Bronchus fibroblast of lung (primary cell): ENCODE measurements at places on chromosomes 7 and 10. TPM values are rescaled to one million over a fixed set of nuclear protein-coding genes. Genes with fewer than 3 reads are reported as not detected.

Gene LHFPL3
- total RNA-seq, result not detected in 2 replicates

Gene HNRNPF
- total RNA-seq, result 245 and 266 TPM in 2 replicates

Gene BEND7
- 0.34 and 0.74 TPM in 2 replicates for total RNA-seq

Gene NEUROD6
- not detected in 2 replicates for total RNA-seq

Gene CDH23
- under 0.01 TPM in 2 replicates for total RNA-seq

Gene DTX2
- total RNA-seq, result 10.9 and 12.4 TPM in 2 replicates

Gene FXYD4
- not detected in 2 replicates for total RNA-seq

Gene MRC1
- not detected in 2 replicates for total RNA-seq

Gene NRCAM
- 3.0 and 4.2 TPM in 2 replicates for total RNA-seq

Gene TMEM229A
- total RNA-seq, result under 0.01 TPM in 1 of 2 replicates, not detected in the other

Gene TFR2
- 0.17 and 0.30 TPM in 2 replicates for total RNA-seq

Gene AKR1C4
- not detected in 2 replicates for total RNA-seq

Gene SH2B2
- 2.5 TPM in 2 replicates for total RNA-seq

Gene HOXA1
- 0.45 and 1.0 TPM in 2 replicates for total RNA-seq

Gene GNGT1
- not detected in 2 replicates for total RNA-seq

Gene INHBA
- 4.9 TPM in 2 replicates for total RNA-seq

Gene SEC24C
- 62.7 and 70.6 TPM in 2 replicates for total RNA-seq

Gene LIPK
- not detected in 2 replicates for total RNA-seq

Gene CABCOCO1
- total RNA-seq, result 0.34 and 1.3 TPM in 2 replicates

Gene SFMBT2
- 1.6 and 1.7 TPM in 2 replicates for total RNA-seq

Gene CALHM2
- 14.3 and 19.0 TPM in 2 replicates for total RNA-seq

Gene MYO3A
- not detected in 2 replicates for total RNA-seq

Gene SEMA3C
- total RNA-seq, result 78.6 and 99.4 TPM in 2 replicates

Gene NYAP1
- 1.8 and 3.9 TPM in 2 replicates for total RNA-seq

Gene OR6V1
- not detected in 2 replicates for total RNA-seq

Gene ZNF485
- 2.7 and 3.7 TPM in 2 replicates for total RNA-seq

Gene CALML5
- not detected in 2 replicates for total RNA-seq

Gene C10orf62
- not detected in 2 replicates for total RNA-seq

Gene ANKRD61
- total RNA-seq, result 0.15 TPM in 1 of 2 replicates, not detected in the other

Gene CADPS2
- 4.3 and 5.7 TPM in 2 replicates for total RNA-seq

Gene GRIFIN
- total RNA-seq, result not detected in 2 replicates

Gene TAS2R4
- total RNA-seq, result under 0.01 TPM in 1 of 2 replicates, not detected in the other

Gene OR6B1
- not detected in 2 replicates for total RNA-seq

Gene MMS19
- 97.0 and 103 TPM in 2 replicates for total RNA-seq

Gene ABCB4
- total RNA-seq, result 0.15 and 0.17 TPM in 2 replicates

Gene ENTPD7
- total RNA-seq, result 7.1 and 7.4 TPM in 2 replicates

Gene TUBAL3
- not detected in 2 replicates for total RNA-seq

Gene RBP4
- total RNA-seq, result 2.8 and 5.5 TPM in 2 replicates

Gene RAMP3
- not detected in 2 replicates for total RNA-seq

Gene FKBP9
- total RNA-seq, result 122 and 127 TPM in 2 replicates

Gene IFIT1B
- total RNA-seq, result not detected in 2 replicates

Gene MBLAC1
- total RNA-seq, result 3.0 and 3.9 TPM in 2 replicates

Gene LBX1
- under 0.01 TPM in 1 of 2 replicates, not detected in the other for total RNA-seq

Gene PCGF5
- 18.0 and 25.0 TPM in 2 replicates for total RNA-seq

Gene OR2A12
- not detected in 2 replicates for total RNA-seq

Gene RBM20
- total RNA-seq, result under 0.01 TPM in 2 replicates

Gene TMEM225B
- total RNA-seq, result 0.17 and 0.59 TPM in 2 replicates

Gene ANKRD22
- 0.15 TPM in 1 of 2 replicates, not detected in the other for total RNA-seq

Gene SND1
- 158 and 173 TPM in 2 replicates for total RNA-seq
